GOT3 (cell line): ENCODE measurements at places on chromosomes 3 and 15.

GRCh38 chr15:69082021-69082502 is 67.6 kb downstream of the NOX5 start:
- no peak for DNase-seq

- no peak for DNase-seq
Measured at GRCh38 chr3:134029734-134030378, at the start of gene SLCO2A1. Gene SLCO2A1, minus strand, starts transcription at chr3:134029925. Its CDS starts 123 bp downstream, at chr3:134029802.

DNA sequence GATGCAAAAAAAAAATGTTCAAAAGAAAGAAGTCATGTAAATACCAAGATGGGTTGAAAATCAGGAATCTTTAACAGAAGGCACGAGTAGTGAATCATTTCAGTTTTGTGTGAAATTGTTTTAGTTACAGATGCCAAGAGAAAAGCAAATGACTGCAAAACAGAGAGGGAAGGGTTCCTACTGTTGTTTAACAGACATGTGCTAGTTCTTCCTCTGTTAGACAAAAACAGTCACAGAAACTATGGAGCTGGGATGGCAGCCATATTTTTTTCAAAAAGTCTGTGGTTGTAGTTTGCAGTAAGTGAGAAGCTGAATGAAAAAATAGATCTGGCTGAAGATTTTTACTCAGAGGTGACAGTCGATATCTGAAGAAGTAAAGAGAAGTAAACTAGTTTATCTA is 511.9 kb downstream of the ZIC1 start:
- DNase-seq, result no peak

GRCh38 chr3:128804017-128804810 is 75.2 kb upstream of the ACAD9 start:
- DNase-seq, result no peak

- no peak for DNase-seq
Measured at GRCh38 chr3:42736531-42736930, 33.9 kb upstream of the HHATL start.

- no peak for DNase-seq
Measured at GRCh38 chr15:101566748-101567488, 77.4 kb upstream of the PCSK6 start.

GRCh38 chr3:77025471-77025870 is 14.4 kb upstream of the ROBO2 start:
- no peak for DNase-seq

- no peak for DNase-seq
Measured at GRCh38 chr3:112965656-112966055, 9.2 kb downstream of the CD200R1 start.

DNA sequence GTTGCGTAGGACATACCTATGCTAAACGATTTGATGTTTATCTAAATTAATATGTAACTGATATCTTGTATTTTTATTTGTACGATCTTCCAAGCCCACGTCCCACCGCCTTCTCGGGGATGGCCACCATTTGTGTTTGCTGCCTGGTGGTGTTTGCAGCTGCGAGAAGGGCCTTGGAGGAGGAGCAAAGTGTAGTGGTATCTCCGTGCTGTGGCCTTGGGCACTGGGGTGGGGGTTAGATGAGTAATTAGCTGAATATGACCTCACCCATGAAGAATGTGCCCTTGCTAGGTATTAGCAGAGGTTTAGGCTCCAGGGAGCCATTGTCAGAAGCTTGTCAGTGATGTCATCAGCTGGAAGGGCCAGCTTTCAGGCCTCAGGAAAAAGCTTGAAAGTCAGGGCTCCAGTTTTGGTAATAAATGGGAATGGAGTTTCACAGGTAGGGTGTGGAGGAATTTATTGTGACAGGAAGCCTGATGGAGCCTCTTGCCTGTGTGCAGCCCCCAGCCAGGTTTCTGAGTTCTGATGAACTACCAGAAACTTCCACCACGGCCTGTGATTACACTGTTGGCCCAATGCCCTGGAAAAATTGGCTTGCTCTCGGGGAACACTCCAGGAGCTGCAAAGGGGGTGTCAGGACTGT is 41.0 kb downstream of the FLNB start:
- DNase-seq, result no peak

- no peak for DNase-seq
Measured at GRCh38 chr15:76376029-76376428, 39.5 kb downstream of the ISL2 start.

GRCh38 chr3:117616227-117616626 is 906.6 kb downstream of the TUSC7 start:
- no peak for DNase-seq

DNA sequence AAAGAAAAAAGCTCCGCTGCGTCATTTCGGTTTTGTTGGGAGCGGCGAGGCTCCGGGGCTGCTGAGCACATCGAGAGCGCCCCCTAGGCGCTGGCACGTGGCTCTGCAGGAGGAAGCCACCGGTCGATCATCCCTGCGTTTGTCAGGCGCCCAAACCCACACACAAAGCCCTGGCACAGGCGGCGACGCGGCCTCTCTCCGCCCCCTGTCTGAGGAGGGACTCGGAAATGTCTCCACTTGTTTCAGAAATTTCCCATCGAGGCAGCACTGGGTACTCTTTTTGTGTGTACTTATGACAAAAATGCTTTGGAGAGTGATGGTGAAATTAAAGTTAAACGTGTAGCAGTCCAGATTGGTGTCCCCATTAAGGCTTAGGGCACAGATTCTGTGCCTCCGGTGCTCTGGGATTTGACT is 407.3 kb upstream of the ONECUT1 start:
- no peak for DNase-seq

- DNase-seq, result no peak
Measured at GRCh38 chr3:117523418-117523817, 813.8 kb downstream of the TUSC7 start.
